ENCODE measurements at places on chromosomes 13 and 19.
A peak's percentile ranks its signal among the peaks of the same experiment; 100 is the strongest.

GRCh38 chr19:13974073-13974472 lies 21.8 kb downstream of the DCAF15 start:
- no peak for DNase-seq

DNA sequence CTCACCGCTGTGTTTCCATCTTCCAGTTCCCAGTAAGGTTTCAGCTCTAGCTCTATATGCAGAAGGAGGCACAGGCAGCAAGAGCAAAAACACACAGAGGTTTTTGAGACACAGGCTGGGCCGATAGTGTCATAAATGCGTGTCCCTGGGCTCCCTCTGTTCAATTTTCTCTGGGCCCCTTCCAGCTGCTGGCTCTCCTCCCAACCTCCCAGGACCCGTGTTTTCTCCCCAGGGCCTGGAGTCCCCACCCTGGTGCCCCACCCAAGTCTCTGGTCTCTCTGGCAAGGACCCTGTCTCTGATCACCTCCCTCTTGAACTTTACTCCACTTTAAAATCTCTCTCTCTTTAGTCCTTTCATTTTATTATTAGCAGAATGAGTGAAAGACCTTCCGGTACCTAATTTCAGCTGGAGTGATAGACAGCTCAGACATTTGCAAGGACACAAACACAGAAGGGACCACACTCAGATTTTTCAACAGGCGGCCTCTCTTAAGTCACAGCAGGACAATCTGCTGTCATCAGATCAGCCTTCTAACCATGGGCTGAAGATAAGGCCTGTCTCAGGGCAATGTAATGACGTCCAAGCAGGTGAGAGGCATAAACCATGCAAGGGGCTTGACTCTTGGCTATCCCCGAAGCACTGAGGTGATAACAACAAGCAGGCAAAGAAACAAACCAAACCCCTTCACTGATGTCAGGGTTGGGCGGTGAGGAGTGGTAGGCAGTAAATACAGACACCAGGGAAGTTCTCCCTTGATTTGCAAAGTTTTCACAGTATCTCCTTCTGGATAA lies 190.0 kb upstream of the IRS2 start:
- DNase-seq: no peak

DNA sequence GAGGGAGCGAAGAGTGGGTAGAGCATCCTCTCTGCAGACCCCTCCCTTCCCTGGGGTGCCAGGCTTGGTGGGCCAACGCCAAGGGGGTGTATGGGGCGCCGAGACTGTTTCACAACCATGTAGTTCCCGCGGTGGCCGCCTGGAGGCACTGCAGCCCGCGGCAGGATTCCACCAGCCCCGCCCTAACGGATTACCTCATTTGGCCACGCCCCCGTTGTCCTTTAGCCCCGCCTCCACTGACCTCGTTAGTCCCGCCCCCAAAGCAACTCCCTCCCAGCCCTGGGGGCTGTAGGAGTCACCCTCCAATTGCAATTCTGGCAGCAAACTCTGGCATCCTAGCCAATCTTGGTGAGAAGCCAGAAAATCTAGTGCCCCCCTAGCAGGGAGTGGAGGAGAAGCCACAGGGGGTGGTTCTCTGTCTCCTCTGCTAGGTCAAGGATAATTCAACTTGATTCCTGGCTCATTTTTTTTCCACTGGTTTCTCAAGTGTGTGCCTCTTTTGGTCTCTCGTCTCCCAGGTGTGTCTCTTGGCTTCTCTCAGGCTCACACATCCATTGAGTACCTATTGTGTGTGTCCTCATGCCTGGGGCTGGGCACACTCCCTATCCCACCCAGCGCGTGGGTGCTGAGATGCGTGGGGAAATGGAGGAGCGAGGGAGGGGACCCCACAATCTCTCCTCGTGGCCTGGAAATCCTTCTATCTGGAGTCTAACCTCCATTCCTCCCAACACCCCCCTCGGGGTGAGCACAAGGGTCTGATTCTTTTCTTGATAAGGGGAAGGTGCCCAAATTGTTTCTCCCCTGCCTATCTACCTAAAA lies 2.0 kb downstream of the OLFM2 start:
- peak; percentile 4 for DNase-seq

GRCh38 chr13:50387051-50387581 lies 371.9 kb downstream of the KCNRG start:
- DNase-seq: peak; percentile 34

DNA sequence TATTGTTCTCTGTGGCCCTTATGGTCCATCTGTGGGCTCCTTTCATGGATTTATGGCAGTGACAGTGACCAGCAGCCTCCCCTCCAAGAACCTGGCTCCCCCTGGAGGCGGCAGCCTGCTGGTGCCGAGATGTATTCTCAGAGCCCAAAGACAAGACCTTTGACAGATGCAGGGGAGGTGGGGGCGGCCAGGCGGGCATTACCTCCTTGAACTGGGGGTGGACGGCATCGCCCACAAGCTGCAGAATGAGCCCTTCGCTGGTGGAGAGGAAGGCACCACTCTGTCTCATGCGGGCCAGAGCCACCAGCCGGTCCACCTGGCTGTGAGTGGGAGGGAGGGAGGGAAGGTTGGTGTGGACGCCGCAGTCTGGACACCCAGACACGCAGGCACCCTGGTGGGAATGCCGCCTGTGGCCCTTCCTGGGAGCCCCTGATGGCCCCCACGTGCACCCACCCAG lies 6.6 kb downstream of the ISOC2 start:
- DNase-seq: peak; percentile 64

- DNase-seq: no peak
These were observed 58.6 kb downstream of the GADD45B start for GRCh38 chr19:2534423-2535013.

GRCh38 chr13:44868397-44868796 lies 120.9 kb downstream of the NUFIP1 start:
- no peak for DNase-seq

DNA sequence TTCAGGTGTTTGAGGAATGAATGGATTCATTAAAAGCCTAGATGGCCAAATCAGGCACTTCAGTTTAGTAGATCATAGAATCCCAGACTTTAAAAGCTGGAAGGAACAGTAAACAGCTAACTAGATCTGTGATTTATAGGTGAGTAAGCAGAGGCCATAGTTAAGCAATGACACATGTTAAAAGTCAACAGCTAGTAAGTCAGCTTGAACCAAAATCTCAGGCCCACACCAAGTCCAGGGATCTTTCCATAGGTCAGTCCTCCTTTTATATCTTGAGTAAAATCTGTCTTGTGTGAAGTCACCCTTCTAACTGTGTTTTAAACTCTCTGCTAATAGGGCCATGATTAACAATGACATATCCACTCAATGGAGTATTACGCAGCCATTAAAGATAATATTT lies 275.5 kb upstream of the SOX21 start:
- DNase-seq: no peak

DNA sequence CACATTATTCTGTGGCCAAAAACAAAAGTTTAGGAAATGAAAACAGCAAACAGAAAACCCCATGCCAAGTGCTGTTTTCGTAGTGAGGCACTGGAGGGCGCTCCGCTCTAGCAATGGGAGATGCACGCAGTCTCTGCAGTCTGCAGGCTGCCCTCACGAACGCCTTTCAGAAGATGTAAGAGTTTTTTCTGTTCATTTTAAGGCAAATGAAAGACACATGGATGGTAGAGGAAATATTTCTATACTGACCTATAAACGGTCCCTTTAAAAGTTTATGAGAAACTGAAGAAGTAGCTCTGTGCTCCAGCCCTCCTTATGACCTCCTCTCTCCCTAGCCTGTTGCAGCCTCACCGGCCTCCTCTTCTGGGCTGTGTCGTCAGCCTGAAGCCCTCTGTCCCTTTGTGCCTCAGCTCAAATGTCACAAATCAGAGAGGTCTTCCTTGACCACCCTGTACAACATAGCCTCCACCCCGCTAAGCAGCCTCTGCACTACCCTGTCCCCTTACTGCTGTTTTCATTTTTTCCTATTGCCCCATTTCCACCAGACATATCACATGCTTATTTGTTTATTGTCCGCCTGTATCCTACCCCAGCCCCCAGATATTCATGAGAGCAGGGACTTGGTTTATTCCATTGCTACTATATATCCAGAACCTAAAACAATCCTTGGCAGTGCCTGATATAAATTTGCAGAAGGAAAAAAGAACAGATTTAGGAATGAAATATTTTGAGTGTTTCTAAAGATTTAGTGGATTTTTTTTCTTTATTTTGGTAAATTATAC lies 116.4 kb downstream of the TM9SF2 start:
- DNase-seq: peak; percentile 18

GRCh38 chr13:76552041-76552772 lies 334.0 kb downstream of the KCTD12 start:
- DNase-seq: no peak

- DNase-seq: no peak
These were observed 234.9 kb upstream of the GPC6 start for GRCh38 chr13:92991692-92992091.

DNA sequence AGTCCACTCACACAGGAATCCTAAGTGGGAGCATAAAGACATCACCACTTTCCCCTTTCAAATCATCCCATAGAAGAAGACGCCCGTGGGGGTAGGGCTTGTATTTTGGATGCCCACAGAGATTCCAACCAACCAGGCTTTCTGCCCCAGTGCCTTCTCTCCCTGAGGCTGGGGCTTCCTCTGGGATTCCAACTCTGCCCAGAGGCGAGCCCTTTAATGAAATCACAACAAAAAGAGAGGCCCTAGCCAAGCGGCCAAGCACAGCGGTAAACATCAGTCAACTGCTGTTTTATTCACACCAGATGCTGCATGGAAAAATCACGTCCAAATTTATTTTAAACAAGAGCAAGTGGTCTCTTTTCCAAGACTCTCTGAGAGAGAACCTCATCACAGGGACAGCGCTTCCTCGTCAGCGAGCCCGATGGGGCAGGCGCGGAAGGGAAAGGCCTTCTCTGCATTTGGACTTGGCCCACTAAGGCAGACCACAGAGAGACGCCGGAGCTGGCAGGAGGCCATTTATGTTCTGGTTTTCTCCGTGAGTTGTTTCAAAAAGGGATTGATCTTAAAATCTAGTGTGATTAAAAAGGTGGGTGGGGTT lies 31.5 kb downstream of the ADPRHL1 start:
- no peak for DNase-seq

DNA sequence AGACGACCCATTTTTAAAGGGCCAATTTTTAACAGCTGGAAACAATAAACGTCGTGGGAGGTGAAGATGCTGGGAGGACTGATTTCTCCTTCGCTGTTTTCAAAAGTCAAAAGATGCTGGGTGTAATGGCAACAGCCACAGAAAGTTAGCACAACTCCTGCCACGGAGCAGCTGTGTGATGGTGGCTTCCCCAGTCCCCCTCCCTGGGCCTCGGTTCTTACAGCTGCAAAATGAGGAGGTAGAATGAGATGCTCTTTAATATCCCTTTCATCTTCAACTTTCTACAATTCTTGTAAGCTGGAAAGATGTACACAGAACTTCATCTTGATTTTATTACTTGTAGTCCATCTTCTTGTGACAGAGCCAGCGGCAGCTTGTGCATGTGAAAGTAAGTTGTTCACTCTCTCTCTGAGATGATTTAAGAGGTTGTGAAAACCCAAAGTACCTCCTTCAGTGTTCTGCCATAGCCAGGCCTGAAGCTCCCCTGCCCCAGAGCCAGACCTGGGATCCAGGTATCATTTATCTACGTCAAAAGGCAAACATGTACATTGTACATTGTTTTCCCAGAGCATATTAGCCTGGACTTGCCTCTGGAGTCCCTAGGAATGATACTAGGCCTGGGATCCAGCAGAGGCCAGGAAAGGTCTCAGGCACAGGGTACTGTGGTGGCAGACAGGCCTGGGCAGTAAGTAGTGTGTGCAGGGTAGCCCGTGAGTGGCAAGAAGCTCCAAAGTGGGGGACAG lies 3.4 kb upstream of the UBE2L5 start:
- DNase-seq: no peak

- DNase-seq: no peak
These were observed 33.3 kb upstream of the MUC16 start for GRCh38 chr19:9043524-9043923.

DNA sequence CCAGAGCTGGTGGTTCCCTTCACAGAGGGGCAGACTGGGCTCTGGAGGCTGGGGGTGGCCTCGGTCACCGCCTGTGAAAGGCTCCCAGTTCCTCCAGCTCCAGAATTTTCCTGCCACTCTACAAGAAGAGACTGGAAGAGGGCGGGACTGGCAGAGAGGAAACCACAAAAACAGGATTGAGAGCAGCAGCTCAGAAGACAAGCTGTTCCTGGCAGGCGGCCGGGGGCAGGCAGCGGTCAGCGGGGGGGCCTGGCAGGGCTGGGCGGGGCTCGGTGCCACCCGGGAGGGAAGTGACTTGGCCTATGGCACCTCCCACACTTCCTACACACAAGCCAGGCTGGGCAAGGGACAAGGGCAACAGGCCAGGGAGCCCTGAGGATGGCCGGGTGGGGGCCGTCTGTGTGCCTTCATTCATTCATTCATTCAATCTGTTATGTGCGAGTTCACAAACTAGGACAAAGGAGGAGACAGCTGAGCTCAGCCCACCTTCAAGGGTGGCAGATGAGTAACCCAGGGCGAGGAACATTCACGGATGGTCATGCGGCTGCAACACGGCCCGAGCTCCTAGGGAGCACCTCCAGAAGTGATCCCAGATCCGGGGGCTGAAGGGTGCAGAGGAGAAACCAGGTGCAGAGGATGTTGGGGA lies 16.9 kb upstream of the BTBD2 start:
- DNase-seq: peak; percentile 96

DNA sequence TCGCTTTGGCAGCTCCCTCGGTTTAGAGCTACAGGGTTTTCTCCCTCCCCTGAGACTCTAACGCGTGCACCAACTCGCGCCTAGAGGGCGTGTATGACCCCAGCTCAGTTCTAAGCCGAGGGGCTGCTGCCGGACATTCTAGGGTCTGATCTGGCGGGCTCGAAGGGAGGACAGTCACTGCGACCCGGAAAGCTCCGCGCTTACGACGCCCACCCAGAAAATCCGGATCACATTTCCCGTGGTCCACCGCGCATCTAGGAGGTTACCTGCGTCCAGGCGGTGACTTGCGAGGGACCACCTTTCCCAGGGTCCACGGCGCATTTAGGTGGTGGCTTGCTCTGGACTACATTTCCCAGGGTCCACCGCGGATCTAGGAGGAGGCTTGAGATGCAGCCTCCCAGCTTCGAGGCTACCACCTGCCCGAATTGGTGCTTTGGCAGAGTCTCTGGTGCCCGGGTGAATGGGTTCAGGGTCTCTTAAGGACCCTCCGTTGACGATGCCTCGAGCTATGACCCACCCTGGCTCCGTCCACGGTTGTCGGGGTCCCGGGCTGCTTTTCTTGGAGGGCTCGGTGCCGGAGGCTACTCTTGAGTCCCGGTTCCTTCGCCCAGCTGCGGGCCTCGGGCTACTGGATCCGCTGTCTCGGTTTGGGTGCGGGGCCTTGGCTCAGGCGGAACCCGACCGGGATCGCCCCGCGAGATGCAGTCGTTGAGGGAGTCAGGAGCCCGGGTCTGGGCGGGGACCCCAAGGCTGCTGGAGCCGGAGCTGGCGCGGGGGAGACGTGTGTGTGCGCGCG lies 30.5 kb downstream of the ZNF146 start:
- DNase-seq: no peak

- no peak for DNase-seq
These were observed 353.6 kb downstream of the SPRY2 start for GRCh38 chr13:79987323-79987722.

DNA sequence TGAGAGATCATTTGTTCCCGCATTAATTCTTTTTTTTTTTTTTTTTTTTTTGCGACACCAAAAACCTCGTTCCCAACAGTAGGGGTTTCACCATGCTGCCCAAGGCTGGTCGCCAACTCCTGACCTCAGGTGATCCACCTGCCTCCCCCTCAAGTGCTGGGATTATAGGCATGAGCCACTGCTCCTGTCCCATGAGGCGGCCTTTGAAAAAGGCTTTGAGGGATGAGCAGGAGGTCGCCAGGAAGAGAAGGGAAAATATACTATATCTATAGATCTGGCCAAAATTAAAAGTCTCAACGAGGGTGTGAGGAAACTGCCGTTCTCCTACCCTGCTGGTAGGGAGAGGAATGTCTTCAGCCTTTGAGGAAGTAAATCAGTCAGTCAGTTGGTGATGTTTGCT lies 26.2 kb downstream of the ZNF473 start:
- DNase-seq: no peak

- DNase-seq: no peak
These were observed 22.5 kb downstream of the LGALS16 start for GRCh38 chr19:39677961-39678889.
